WTC11 (cell line): ENCODE measurements at places on chromosomes 1 and 21.
A peak's percentile ranks its signal among the peaks of the same experiment; 100 is the strongest.

DNA sequence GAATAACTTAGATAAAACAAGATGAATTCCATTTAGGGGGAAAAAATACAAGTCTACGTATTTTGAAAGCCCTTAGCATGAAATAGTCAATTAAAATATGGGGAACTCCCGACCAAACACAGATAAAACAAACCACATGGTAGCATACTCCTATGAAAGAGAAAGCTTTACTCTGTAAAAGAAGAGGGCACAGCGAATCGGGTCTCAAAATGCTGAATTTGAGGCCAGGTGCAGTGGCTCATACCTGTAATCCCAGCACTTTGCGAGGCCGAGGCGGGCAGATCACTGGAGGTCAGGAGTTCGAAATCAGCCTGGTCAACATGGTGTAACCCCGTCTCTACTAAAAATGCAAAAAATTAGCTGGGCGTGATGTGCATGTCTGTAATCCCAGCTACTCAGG lies 116.9 kb upstream of the TIAM1 start:
- H3K4me3 ChIP-seq, result no peak overlapping the region
- H3K36me3 ChIP-seq, result no peaks in the 10 kb centered on the region
- peaks cover 5% of the 10 kb centered on the region for H3K4me1 ChIP-seq
- H3K27ac ChIP-seq, result no peak overlapping the region
- no peaks in the 10 kb centered on the region for H3K27me3 ChIP-seq

GRCh38 chr1:20728371-20729154 lies 3.9 kb downstream of the SH2D5 start:
- H3K27ac ChIP-seq, result peak overlapping the region; percentile 66; the same call in 1 of the 2 replicates
- H3K4me3 ChIP-seq, result peak overlapping the region; percentile 53
- peaks cover 33% of the 10 kb centered on the region for H3K27me3 ChIP-seq
- DNase-seq, result no peak
- no peaks in the 10 kb centered on the region for H3K36me3 ChIP-seq

- no peak overlapping the region for H3K4me3 ChIP-seq
- H3K27me3 ChIP-seq, result peaks cover 86% of the 10 kb centered on the region
- DNase-seq, result no peak
These were observed 4.6 kb upstream of the BTG2 start for GRCh38 chr1:203300441-203301330.

DNA sequence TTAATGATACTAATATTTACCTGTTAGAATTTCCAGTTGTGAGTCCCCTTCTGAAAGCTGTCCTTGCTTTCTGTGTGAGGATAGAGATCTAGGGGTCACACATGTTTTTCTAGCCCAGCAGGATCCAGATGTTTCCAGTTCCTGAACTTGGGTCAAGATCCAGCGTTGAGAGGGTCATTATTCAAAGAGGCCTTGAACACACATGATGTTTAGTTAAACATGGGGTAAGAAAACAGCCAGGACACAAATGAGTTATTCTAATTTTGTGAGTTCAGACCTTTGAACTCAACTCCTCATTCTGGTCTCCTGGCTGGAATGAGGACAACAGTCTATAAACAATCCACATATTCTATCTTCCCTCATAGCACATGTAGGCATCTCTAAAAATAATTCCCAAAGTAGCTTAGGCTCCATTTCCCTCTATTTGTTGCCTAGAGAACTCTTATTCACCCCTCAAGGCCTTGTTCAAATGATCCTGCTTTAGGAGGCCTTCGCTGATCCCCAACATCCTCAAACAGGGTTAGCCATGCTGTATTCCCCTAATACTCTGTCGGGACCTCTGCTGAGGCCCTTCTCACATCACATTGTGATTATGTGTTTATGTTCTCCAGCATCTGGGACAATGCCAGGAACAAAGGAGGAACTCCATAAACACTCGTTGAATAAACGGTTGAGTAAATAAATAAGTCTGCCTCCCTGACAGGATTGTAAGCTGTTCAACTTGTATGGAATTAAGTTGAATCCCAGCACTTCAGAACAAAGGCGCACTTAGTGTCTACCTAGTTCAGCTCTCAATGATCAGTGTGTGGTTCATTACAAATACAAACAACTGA lies 15.0 kb upstream of the KCNN3 start:
- DNase-seq, result no peak
- H3K36me3 ChIP-seq, result no peaks in the 10 kb centered on the region
- 0 out of 2 replicates have a peak overlapping the region, but pooled peaks have one; percentile 8 for H3K27ac ChIP-seq

GRCh38 chr1:54710434-54710833 lies 5.2 kb upstream of the TTC4 start:
- peaks cover 5% of the 10 kb centered on the region for H3K4me1 ChIP-seq
- no peak overlapping the region for H3K27ac ChIP-seq
- no peak for DNase-seq
- no peak overlapping the region for H3K4me3 ChIP-seq

GRCh38 chr1:151050051-151050688 lies 2.6 kb downstream of the C1orf56 start:
- no peak for DNase-seq
- H3K27ac ChIP-seq, result 0 out of 2 replicates have a peak overlapping the region, but pooled peaks have one; percentile 57
- no peaks in the 10 kb centered on the region for H3K27me3 ChIP-seq
- peaks cover 35% of the 10 kb centered on the region for H3K36me3 ChIP-seq
- H3K4me1 ChIP-seq, result peaks cover 17% of the 10 kb centered on the region

GRCh38 chr1:117572546-117572945 lies 33.3 kb upstream of the TENT5C start:
- H3K36me3 ChIP-seq, result no peaks in the 10 kb centered on the region
- no peak overlapping the region for H3K4me3 ChIP-seq
- DNase-seq, result no peak

DNA sequence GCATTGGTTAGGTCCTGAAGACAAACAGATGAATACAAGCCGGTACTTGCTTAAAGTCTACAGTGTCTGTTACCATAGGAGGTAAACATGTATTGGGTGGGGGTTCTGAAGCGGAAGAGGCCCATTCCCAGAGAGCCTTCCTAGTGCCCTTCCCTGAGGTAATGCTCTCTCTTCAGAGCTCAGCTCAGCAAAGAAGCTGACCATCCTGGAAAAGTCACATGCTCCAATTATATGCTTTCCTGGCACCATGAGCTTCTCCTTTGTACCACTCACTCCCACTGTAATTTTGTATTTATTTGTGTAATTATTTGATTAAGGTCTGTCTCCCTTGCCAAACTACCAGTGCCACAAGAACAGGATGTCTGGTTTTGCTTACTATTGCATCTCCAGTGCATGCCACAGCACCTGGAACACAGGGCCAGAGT lies 42.0 kb downstream of the RAB3B start:
- DNase-seq, result no peak
- no peak overlapping the region for H3K4me3 ChIP-seq
- H3K36me3 ChIP-seq, result peaks cover 41% of the 10 kb centered on the region
- H3K27ac ChIP-seq, result peak overlapping the region; percentile 19

DNA sequence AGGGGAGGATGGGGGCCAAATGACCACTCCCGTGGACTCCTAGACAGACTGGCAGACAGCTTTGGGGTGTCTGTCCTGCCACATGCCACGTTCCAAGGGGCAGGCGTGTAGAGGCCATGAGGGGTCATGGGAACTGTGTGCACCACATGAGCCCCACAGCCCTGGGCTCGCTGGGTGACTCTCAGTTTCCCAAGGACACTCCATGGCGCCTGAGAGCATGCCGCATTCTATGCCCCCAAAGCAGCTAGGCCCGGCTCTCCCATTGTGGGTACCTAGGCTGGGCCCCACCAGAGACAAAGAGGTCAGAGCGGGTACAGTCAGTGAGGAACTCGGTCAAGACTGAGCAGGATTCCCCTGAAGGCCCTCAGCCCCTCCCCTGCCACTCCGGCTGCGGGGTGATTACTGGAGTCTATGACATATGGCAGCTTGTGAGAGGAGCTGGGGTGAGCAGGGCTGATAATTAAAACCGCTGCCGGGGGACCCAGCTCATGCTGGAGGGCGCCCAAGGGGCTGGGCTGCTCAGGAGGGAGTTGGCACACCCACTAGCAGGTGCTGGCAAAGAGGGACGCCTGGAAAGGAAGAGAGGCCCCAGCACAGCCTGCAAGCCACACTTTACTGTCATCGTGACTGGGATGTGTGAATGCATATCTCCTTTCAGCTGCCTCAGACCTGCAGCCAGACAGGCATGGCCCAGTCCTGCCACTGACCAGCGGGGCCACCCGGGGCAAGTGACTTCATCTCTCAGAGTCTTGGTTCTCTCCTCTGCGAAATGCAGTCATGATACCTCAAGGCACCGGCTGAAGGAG lies 8.4 kb downstream of the LRP8 start:
- no peak for DNase-seq
- no peak overlapping the region; the same call in 1 of the 2 replicates for H3K27ac ChIP-seq
- H3K27me3 ChIP-seq, result no peaks in the 10 kb centered on the region
- peaks cover 36% of the 10 kb centered on the region for H3K4me1 ChIP-seq

DNA sequence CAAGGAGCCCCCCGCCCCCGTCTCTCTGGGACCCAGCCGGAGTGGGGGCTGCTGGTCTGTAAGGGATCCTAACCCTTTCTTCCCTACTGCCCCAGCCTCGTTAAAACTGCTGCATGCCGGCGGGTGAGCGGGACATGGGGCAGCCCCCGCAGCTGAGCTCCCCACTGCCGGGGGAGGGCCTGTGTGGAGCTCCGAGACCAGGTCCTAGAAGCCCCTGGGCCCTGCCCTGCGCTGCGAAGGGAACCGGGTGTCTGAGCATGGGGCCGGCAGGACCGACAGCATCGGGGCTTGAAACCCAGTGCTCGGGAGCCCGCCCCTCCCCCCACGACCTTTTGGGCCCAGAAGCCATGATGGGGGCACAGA lies 9.2 kb upstream of the COL6A1 start:
- no peak overlapping the region for H3K27ac ChIP-seq
- no peaks in the 10 kb centered on the region for H3K36me3 ChIP-seq
- H3K4me3 ChIP-seq, result no peak overlapping the region
- DNase-seq, result peak; percentile 39
- H3K27me3 ChIP-seq, result no peaks in the 10 kb centered on the region; the same call in 1 of the 2 replicates
- H3K4me1 ChIP-seq, result peaks cover 17% of the 10 kb centered on the region

DNA sequence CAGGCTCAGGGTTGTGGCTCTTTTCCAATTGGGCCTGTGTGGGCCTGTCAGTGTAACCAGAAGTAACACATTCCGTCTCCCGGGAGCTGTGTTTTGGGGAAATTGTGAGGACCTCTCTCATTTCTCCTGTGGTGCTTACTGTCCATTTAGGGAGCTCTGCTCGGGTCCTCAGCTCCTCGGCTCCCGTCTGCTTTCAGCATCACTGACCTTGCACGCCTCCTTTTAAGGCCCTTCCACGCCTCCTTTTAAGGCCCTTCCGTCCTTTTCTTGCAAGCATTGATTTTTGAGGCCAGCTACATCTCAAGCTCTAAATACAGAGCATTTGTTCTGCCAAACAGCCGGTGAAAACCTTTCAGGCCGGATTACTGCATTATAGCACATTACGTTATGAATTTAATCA lies 9.7 kb downstream of the CA6 start:
- H3K4me3 ChIP-seq, result no peak overlapping the region
- peaks cover 9% of the 10 kb centered on the region for H3K4me1 ChIP-seq
- no peaks in the 10 kb centered on the region; the same call in 1 of the 2 replicates for H3K27me3 ChIP-seq
- H3K36me3 ChIP-seq, result no peaks in the 10 kb centered on the region
- no peak for DNase-seq

DNA sequence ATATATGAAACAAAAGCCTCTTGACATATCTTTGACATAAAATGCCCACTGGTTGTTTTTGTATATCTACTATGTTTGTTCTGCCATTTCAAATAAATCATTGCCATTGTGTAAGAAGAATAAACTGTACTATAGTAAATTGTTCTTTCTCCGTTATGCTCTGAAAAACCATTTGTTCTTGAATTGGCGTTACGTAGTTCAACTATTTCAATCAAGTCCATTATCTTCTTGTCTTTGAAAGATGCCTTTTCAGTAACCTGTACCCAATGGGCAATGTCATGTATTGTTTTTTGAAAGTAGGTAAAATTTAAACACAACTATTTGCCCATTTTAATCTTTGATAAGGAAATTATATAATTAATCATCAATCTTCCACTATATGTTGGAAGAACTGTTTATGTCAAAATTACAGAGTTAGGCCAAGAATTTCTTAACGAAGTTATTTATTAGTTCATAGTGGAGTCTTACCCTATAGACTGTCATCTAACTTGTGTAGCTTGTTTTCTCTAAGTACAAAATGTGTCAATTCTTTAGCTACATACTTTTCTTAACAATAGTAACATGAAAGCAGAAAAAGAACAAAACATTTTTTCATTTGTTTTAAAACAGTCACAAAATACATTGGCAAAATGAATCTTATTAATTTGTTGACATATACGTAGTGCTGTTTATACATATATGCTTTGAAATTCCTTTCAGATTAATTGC lies 294.8 kb downstream of the PTPRC start:
- no peak overlapping the region for H3K27ac ChIP-seq
- no peaks in the 10 kb centered on the region for H3K27me3 ChIP-seq
- H3K4me3 ChIP-seq, result no peak overlapping the region

DNA sequence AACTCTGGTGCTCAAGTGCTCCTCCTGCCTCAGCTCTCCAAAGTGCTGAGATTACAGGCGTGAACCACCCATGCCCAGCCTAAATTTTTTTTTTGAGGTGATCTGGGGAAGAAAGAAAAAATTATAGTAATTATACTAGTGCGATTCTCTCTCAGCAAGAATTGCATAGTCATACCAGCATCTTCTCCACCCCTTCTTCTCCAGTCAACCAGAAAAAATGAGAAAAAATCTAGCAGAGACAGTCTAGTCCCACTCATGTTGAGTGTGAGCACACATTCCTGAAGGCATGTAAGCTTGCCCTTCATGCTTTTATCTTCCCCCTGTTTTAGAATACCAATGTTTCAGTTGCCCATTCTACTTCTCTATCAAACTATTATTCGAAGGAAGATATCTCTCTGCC lies 207.6 kb downstream of the S1PR1 start:
- no peaks in the 10 kb centered on the region for H3K36me3 ChIP-seq
- H3K27ac ChIP-seq, result no peak overlapping the region
- no peak for DNase-seq
- no peaks in the 10 kb centered on the region for H3K27me3 ChIP-seq
